ENCODE measurements at places on chromosomes 4 and X.
A peak's percentile ranks its signal among the peaks of the same experiment; 100 is the strongest.

GRCh38 chrX:70998411-70999027 is 67.6 kb upstream of the SLC7A3 start:
- DNase-seq = peak; percentile 46

DNA sequence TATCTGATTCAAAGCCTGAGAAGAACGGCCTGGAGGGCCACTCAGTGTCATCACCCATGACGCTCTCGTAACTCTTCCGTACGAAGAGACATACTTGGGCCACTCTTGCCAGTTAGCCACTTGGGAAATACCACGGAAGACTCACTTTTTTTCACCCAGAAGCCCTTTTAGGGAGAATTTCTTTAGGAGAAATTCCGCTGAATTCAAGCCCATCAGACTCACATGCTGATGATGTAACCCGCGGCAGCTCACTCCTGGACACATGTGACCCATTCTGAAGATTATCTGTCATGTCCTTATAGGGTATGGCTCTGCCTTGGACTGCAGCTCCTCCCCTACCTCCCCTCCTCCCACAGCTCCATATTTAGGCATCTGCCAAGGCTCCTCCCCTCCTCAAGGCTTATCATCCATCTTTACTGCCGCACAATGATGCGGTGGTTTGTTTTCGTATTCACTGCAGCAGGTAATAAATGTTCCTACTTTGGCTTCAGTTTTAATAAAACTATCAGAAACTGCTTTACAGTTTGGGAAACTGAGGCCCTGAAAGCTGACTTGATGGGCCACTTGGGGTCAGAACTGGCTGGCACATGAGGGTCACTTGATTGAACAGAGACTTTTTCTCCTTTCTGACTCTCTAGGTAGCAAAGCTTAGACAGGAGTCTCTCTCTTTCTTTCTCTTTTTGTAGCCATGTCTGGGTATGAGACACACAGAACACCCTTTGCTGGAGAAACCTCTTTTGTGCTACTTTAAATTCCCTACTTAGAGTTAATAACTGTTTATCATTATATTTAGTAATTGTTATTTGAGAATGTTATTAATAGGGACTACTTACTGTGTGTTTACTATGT is 42.1 kb downstream of the RHOH start:
- no peak for DNase-seq

DNA sequence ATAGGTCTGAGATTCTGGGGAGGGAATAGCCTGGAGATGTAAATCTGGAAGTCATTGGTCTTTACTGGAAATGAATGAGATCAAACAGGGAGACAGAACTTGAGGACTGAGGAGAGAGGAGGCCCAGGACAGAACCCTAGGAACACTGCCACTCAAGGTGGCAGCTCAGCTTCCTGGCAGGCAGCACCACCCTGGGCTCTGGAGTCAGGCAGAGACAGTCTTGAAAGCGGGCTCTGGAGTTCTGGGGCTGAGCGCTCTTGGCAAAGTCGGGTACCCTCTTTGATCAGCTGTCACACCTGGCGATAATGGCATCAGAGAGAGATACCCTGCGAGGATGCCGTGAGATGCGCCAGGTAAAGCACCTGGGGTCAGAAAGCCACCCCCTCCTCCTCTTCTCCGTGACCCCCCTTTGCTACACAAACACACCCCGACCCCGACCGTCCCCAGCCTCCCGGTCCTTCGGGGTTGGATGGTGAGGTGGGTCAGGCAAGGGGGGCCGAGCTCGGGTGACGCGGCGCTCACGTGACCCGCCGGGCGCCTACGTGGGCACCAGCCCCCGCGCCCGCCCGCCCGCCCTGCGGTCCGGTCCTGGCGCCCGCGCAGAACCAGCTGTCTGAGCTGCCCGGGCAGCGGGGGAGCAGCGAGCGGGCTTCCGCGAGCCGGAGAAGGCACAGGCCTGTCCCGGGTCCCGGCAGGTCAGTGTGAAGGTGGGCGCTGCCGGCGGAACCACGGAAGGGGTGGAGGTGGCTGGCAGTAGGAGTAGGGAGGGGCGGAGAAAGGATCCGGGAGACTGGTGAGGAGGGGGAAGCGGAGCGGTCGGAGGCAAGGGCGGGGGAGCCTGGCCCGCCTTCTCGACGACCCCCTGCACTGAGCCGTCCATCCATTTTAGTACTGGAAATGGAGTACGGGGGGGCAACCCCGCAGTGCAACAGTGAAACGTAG is at the start of gene TCEAL3:
Gene TCEAL3 (plus strand): TSS at position 600 of the 942 bp plus-strand sequence. CDS start 1,102 bp downstream, outside the sequence.
- DNase-seq = no peak

- no peak for DNase-seq
These were observed 327.1 kb downstream of the PAPSS1 start for GRCh38 chr4:107392951-107393350.

DNA sequence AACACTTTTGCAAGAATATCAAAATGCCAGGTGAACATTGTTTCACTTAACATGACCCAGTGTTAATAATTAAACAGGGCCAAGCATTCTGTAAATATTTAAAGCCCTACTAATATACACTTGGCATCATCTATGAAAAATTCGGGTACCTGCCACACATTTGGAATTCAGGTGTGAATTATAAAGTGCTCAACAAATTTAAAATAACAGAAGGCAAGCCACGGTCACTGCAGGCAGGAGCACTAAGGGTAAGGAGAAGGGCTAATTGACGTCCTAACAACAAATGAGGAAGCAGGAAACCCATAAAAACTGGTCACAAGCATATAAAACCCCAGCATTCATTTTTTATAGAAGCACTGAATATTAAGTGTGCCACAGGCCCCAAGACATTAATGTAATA is 43.8 kb upstream of the CPEB2 start:
- no peak for DNase-seq

GRCh38 chr4:100983426-100983825 is 363.9 kb downstream of the PPP3CA start:
- no peak for DNase-seq

GRCh38 chrX:40844471-40844870 is 109.1 kb upstream of the MED14 start:
- no peak for DNase-seq

GRCh38 chr4:143406523-143406922 is 69.8 kb downstream of the GAB1 start:
- no peak for DNase-seq

DNA sequence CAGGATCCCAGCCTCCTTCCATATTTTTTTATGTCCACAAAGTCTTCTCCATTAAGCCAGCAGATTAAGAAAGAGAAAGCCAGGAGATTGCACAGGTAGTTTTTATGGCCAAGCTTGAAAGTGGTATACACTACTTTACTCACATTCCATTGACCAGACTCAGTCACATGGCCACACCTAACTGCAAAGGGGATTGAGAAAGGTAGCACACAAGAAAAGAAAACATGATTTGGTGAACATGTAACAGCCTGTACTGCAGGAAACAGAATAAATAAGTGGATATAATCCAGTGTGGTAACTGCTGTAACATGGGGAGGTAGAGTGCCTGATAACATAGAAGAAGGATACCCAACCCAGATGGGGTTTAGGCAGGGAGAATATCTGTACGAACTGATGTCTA is 43.9 kb downstream of the HOPX start:
- DNase-seq = no peak

DNA sequence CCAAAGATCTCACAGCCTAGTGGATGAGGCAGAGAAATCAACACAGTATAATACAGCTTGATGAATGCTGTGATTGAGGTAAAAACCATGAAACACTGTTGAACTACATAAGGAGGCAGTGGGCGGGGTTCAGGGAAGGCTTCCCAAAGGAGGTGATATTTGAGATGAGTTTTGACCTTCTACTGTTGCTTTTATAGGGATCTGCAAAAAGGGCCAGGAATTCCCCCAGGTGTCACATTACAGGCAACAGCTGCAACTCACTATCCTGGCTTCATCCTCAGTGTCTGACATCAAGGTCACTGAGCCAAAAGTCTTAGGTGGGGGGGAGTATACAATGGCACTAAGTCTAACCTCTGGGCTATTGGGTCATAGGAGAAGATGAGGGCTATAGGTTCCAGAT is 185.7 kb upstream of the NRK start:
- no peak for DNase-seq

- DNase-seq = no peak
These were observed 529.2 kb downstream of the RAPGEF2 start for GRCh38 chr4:159632031-159632430.

GRCh38 chr4:141102367-141102766 is 30.9 kb downstream of the RNF150 start:
- DNase-seq = no peak

GRCh38 chrX:30888526-30889146 is 418 bp downstream of the TAB3 start:
- DNase-seq = peak; percentile 42

DNA sequence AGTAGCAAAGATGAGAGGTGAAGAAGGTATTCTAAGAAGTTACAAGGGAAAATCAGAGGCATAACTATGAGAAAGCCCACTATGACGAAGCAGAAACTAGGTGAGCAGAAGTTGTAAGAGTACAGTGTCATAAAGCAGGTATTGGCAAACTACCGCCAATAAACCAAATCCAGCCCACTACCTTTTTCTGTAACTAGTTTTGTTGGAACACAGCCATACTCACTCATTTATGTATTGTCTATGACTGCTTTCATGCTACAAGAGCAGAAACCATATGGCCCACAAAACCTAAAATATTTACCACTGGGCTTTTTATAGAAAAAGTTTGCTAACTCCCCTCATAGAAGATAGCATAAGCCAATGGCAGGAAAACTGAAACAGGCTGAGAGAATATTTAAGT is 31.8 kb upstream of the ZCCHC13 start:
- no peak for DNase-seq

DNA sequence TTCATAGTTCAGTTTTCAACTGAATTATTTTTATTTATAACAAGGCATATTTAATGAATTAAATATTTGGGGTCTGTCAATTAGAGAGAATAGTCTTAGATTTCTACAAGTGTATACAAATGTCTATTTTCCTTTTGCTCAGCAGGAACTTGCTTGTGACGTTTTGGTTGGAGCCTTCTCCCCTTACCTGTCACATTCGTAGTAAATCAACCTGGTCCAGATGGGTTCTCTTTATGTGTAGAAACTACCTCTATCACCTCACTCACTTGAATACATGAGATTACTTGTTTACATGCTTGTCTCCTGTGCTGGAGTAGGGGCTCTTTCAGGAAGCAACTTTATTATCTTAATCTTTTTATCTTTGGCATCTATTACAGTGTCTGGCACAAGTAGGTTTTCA is 938.3 kb upstream of the IGFBP7 start:
- no peak for DNase-seq

DNA sequence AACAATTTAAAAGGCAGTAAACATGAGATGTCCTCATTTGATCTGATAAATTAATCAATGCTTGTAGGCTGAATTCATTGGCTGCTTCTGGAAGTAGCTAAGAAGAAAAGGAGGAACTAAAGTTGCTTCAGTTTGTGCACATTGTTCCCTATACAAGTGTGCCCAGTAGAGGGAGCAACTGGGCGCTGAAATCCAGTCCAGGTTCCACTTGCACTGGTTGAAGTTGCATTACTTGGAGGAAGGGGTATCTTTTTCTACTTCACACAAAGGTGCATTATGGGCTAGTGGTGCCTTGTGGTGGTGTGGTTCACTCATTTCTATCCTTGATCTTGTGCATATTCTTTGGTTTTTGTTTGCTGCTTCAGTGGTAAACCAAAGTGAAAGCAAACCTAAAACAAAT is 67.9 kb upstream of the SOX3 start:
- DNase-seq = peak; percentile 44

GRCh38 chr4:107380190-107380589 is 339.8 kb downstream of the PAPSS1 start:
- no peak for DNase-seq

GRCh38 chr4:29009908-29010307 is 1710.3 kb upstream of the PCDH7 start:
- no peak for DNase-seq

- DNase-seq = no peak
These were observed 25.8 kb downstream of the GAB1 start for GRCh38 chr4:143362349-143363046.

GRCh38 chr4:70623323-70623722 is 5.2 kb upstream of the ENAM start:
- DNase-seq = no peak

DNA sequence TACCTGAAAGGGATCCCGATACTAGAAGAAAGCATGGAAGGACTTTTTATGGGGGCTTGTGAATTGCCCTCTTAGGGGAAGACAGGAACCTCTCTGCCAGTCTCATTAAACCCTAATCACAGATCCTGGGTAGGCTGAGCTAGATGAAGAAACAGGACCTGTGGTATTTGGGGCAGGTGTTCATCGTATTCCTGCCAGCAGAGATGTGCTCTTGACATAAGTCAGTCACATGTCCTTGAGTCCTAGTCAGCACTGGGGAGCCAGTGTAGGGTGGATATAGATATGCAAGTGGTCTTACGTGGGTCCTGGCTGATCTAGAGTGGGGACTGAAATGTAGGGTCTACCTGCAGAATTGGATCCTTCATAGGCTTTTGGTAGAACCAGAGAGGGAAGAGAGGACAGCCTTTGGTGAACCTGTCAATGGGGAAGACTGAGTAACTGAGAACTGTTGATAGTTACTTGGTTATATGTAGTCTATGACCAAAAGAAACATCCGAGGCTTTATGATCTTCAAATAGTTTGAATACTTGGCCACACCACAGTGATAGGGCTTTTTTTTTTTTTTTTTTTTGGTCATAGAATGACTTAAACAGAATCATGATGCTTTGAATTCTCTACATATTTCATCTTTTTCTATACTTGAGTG is 63.5 kb upstream of the WDR1 start:
- no peak for DNase-seq

DNA sequence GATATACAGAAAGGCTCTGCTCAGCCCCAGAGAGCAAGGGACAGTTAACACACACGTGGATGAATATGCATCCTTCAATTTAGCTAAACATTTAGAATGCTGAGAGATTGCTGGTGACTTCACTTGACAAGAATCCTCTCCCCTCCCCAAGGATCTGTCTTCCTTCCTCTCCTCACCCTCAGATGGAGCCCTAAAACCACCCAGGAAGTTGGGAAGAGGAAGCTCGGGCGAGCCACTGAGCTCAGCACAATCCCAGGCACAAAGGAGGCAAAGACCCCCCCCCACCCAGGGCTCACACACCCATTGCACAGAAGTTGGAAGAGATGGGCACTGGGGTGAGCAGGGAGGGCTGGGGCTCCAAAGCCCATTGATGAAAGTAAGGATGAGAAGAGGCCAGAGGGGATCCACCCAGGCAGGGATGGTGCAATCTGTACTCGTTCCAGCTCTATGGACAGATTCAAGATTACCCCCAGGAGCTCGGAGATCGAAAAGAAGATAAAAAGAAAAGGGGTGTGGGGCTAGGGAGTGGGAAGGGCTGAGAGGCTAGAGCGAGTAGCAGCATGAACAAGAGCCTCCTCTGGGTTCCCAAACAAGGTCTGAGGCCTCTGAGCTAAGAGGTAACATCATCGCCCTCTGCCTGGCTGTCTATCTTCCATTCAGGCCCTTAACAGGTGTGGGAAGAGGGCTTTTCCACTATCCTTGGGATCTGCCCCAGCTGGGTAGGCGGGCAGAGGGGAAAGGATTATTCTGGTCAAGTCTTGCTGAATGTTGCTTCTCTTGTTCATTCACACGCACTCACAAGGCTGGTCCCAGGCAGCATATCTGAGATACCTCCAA is 1.2 kb downstream of the TFE3 start:
- DNase-seq = no peak

- no peak for DNase-seq
These were observed 143.2 kb downstream of the CPE start for GRCh38 chr4:165522050-165522449.
